ENCODE measurements at places on chromosomes 1 and 21. TPM values are rescaled to one million over a fixed set of nuclear protein-coding genes. Genes with fewer than 3 reads are reported as not detected.

DNA sequence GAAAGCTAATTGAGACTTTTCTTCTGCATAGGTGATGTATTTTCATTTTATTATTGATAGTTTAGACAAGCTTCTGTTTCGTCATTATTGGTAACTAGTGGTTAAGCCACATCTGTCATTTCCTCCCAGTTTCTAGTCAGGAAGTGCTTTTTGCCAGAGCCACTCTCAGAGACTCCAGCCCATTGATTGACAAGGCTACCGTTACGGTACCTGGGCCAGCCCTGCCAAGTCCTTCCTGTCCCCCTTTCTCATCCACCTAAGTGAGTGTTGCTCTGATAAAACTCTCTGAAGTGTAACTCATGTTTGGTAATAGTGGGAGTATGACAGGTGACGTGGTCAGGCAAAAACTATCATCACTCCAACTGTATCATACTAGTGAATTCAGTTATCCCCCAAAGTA is 29.6 kb upstream of the AGL start:
- no peak for DNase-seq
- no peaks in the 10 kb centered on the region for H3K36me3 ChIP-seq
- peaks cover 2% of the 10 kb centered on the region for H3K27me3 ChIP-seq
- no peak overlapping the region for H3K4me3 ChIP-seq
- no peak overlapping the region for H3K27ac ChIP-seq

GRCh38 chr1:243488459-243489157 is 232.8 kb downstream of the SDCCAG8 start:
- DNase-seq, result no peak
- H3K4me1 ChIP-seq, result peaks cover 2% of the 10 kb centered on the region
- no peaks in the 10 kb centered on the region for H3K27me3 ChIP-seq
- H3K4me3 ChIP-seq, result no peak overlapping the region

- no peaks in the 10 kb centered on the region for H3K36me3 ChIP-seq
- DNase-seq, result no peak
- no peak overlapping the region for H3K4me3 ChIP-seq
These were observed 45.4 kb upstream of the ZC3H12A start for GRCh38 chr1:37429029-37429428.

GRCh38 chr1:162649583-162649982 is 17.3 kb downstream of the DDR2 start:
- DNase-seq, result peak; percentile 60
- no peaks in the 10 kb centered on the region for H3K27me3 ChIP-seq
- no peaks in the 10 kb centered on the region for H3K36me3 ChIP-seq
- no peak overlapping the region for H3K27ac ChIP-seq

The RHOU gene
- 20.8 TPM for total RNA-seq

GRCh38 chr1:64590316-64590715 is 120.4 kb downstream of the CACHD1 start:
- no peak overlapping the region for H3K27ac ChIP-seq
- no peak overlapping the region for H3K4me3 ChIP-seq
- no peak for DNase-seq
- H3K4me1 ChIP-seq, result no peaks in the 10 kb centered on the region

The SERTAD4 gene
- 0.17 TPM for total RNA-seq

The ST6GALNAC5 gene
- 1.3 TPM for total RNA-seq

- no peaks in the 10 kb centered on the region for H3K4me1 ChIP-seq
- H3K36me3 ChIP-seq, result no peaks in the 10 kb centered on the region
- DNase-seq, result no peak
- no peak overlapping the region for H3K27ac ChIP-seq
- H3K27me3 ChIP-seq, result no peaks in the 10 kb centered on the region
These were observed 81.0 kb upstream of the LRRC8D start for GRCh38 chr1:89739844-89740216.

DNA sequence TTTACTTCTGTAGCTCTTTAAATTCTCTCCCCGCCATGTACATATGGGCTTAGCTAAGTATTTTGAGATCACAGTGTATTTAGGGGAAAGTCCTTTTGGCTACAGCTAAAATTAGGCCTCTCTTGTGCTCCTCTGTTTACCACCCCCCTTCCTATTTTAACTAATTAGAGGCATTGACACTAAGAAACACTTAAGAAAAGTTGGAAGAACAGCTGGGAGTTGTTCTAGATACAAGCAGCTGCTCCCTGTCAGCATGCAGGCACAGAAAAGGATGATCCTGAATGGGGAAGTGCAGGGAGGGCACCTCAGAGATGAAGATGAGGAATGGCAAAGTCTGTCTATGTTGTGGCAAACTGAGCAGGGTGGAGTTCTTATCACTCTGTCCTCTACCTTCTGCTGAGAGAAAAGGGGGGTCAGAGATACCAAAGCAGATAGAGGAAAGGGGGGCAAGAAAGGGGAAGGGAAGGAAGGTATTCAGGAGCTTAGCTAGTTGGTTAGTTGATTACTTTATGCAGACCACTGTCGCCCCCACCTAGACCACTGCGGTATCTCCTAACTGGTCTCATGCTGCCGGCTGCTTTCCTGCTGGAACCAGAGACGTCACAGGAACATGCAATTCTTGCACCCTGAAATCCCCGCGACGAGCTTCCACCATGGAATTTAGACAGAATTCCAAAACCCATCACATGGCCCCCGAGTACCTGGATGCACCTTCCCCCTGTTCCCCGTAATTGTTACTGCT is 82.4 kb upstream of the HOOK1 start:
- H3K4me3 ChIP-seq, result no peak overlapping the region
- H3K27ac ChIP-seq, result peak overlapping the region; percentile 84
- peak; percentile 52 for DNase-seq
- H3K27me3 ChIP-seq, result no peaks in the 10 kb centered on the region

The SLAMF9 gene
- total RNA-seq, result not detected

GRCh38 chr1:63753591-63753990 is 20.2 kb upstream of the ROR1 start:
- H3K36me3 ChIP-seq, result no peaks in the 10 kb centered on the region
- no peaks in the 10 kb centered on the region for H3K4me1 ChIP-seq
- no peak for DNase-seq
- no peak overlapping the region for H3K4me3 ChIP-seq

GRCh38 chr1:158506369-158506987 is 34.5 kb downstream of the OR10R2 start:
- no peak for DNase-seq
- H3K27me3 ChIP-seq, result no peaks in the 10 kb centered on the region

The SYCP1 gene
- not detected for total RNA-seq

DNA sequence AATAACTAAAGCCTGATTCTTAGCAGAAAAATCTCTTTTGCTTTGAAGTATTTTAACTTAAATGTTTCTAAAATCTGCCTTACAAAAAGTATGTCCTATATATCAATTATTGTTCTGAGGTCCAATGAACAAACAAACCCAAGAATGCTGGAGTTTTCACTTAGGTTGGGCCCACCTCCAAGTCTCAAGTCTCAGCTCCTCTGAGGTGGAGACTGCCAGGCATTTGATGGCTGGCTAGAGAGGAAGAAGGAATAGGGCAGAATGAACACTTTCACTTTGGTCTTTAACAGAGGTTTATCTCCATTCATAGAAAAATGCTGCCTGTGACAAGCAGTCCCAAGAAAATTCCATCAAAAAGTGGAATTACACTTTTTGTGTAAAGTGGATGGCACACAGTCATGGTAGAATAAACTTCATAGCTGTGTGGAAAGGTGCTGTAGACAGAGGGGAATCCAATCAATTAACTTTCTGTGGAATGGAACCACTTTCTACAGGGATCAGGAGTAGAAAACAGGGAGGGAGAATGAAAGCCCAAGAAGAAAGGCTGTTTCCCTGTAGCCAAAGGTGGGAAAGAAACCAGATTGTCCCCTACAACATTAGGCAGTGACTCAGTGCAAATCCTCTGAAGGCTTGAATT is 349.4 kb upstream of the RUNX1 start:
- H3K4me3 ChIP-seq, result no peak overlapping the region
- H3K4me1 ChIP-seq, result peaks cover 4% of the 10 kb centered on the region
- DNase-seq, result peak; percentile 41
- H3K27me3 ChIP-seq, result no peaks in the 10 kb centered on the region
- H3K27ac ChIP-seq, result peak overlapping the region; percentile 2

DNA sequence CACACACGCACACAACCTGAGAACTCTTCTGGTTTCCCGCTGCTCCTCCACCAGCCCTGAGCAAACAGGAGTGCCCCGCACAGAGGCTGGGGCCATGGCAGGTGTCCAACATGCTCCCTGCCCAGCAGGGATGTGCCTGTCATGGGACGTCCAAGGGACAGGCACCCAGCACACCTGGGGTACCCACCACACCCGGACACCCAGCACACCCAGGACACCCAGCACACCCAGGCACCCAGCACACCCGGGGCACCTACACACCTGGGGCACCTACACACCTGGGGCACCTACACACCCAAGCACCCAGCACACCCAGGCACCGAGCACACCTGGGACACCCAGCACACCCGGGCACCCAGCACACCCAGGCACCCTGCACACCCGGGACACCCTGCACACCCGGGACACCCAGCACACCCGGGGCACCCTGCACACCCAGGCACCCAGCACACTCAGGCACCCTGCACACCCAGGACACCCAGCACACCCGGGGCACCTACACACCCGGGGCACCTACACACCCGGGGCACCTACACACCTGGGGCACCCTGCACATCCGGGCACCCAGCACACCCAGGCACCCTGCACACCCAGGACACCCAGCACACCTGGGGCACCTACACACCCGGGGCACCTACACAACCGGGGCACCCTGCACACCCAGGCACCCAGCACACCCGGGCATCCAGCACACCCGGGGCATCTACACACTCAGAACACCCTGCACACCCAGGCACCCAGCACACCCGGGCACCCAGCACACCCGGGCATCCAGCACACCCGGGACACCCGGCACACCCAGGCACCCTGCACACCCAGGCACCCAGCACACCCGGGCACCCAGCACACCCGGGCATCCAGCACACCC is 37.9 kb downstream of the UBE2G2 start:
- H3K27ac ChIP-seq, result no peak overlapping the region
- H3K36me3 ChIP-seq, result no peaks in the 10 kb centered on the region
- no peaks in the 10 kb centered on the region for H3K27me3 ChIP-seq
- DNase-seq, result no peak
- H3K4me3 ChIP-seq, result no peak overlapping the region

DNA sequence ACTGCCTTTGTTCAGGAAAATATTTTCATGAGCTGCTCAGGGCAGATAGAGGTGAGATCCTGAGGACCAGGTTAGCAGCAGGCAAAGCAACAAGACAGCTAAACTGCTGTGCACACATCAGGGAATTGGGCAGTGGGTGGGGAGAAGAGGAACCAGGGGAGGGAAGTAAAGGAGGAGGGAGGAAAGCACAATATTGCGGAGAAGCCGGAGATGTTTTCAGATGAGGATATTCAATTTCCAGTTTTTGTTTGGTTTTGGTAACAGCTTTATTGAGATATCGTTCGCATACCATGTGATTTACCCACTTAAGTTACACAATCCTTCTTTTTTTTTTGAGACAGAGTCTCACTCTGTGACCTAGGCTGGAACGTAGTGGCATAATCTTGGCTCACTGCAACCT is 34.5 kb downstream of the EPHA10 start:
- no peaks in the 10 kb centered on the region for H3K36me3 ChIP-seq
- no peaks in the 10 kb centered on the region for H3K4me1 ChIP-seq
- no peak overlapping the region for H3K27ac ChIP-seq
- no peak overlapping the region for H3K4me3 ChIP-seq
- peaks cover 14% of the 10 kb centered on the region for H3K27me3 ChIP-seq

The CBR1 gene
- 152 TPM for total RNA-seq

GRCh38 chr21:24995216-24995615 is 612.1 kb downstream of the MRPL39 start:
- H3K27ac ChIP-seq, result no peak overlapping the region
- DNase-seq, result peak; percentile 52
- no peaks in the 10 kb centered on the region for H3K36me3 ChIP-seq
- H3K27me3 ChIP-seq, result no peaks in the 10 kb centered on the region
- H3K4me3 ChIP-seq, result no peak overlapping the region
- no peaks in the 10 kb centered on the region for H3K4me1 ChIP-seq
